ENCODE measurements at places on chromosomes 12 and 14. TPM values are rescaled to one million over a fixed set of nuclear protein-coding genes. Genes with fewer than 3 reads are reported as not detected.

- H3K36me3 ChIP-seq: peaks cover 9% of the 10 kb centered on the region
- H3K4me1 ChIP-seq: peaks cover 9% of the 10 kb centered on the region
- H3K4me3 ChIP-seq: no peak overlapping the region
- peak overlapping the region; percentile 80 for H3K27ac ChIP-seq
- no peaks in the 10 kb centered on the region for H3K27me3 ChIP-seq
- peak; percentile 73 for DNase-seq
Measured at GRCh38 chr14:50719911-50720759, 52.0 kb upstream of the SAV1 start.

GRCh38 chr12:121794534-121795033 lies 1.1 kb upstream of the RHOF start:
- peak overlapping the region; percentile 28 for H3K27ac ChIP-seq
- H3K36me3 ChIP-seq: peaks cover 9% of the 10 kb centered on the region
- peaks cover 28% of the 10 kb centered on the region for H3K4me1 ChIP-seq
- DNase-seq: no peak

- peak overlapping the region; percentile 93 for H3K27ac ChIP-seq
- peaks cover 14% of the 10 kb centered on the region for H3K36me3 ChIP-seq
- no peaks in the 10 kb centered on the region for H3K27me3 ChIP-seq
- peaks cover 26% of the 10 kb centered on the region for H3K4me1 ChIP-seq
Measured at GRCh38 chr14:22981876-22982476, 375 bp downstream of the AJUBA start.

- peaks cover 6% of the 10 kb centered on the region for H3K4me1 ChIP-seq
- no peaks in the 10 kb centered on the region for H3K27me3 ChIP-seq
- no peak overlapping the region for H3K27ac ChIP-seq
- H3K36me3 ChIP-seq: no peaks in the 10 kb centered on the region
Measured at GRCh38 chr12:40253936-40254335, 29.1 kb downstream of the LRRK2 start.

- H3K27ac ChIP-seq: no peak overlapping the region
- peak; percentile 71 for DNase-seq
- H3K27me3 ChIP-seq: no peaks in the 10 kb centered on the region
- no peaks in the 10 kb centered on the region for H3K36me3 ChIP-seq
- H3K4me1 ChIP-seq: peaks cover 16% of the 10 kb centered on the region
Measured at GRCh38 chr14:89848165-89848564, 106.4 kb downstream of the EFCAB11 start.

DNA sequence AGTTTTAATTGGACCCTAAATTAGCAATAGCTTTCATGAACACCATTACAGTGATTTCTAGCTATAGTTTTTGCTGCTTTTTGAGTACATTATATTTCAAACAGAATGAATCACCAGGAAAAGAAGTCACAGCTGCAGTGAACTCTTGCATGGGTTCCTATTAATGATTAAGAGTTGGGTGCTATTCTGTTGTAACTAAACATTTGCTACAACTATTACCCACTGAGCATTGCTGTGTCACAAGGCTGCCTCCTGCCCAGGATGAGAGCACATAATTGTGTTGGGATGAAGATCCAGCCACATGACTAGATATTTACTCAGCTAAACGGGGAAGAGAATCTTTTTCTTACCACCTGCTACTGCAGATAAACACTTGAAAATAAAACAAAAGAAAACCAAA lies 152.7 kb downstream of the GXYLT1 start:
- no peaks in the 10 kb centered on the region for H3K4me1 ChIP-seq
- H3K36me3 ChIP-seq: no peaks in the 10 kb centered on the region
- H3K27ac ChIP-seq: no peak overlapping the region
- no peak overlapping the region for H3K4me3 ChIP-seq

DNA sequence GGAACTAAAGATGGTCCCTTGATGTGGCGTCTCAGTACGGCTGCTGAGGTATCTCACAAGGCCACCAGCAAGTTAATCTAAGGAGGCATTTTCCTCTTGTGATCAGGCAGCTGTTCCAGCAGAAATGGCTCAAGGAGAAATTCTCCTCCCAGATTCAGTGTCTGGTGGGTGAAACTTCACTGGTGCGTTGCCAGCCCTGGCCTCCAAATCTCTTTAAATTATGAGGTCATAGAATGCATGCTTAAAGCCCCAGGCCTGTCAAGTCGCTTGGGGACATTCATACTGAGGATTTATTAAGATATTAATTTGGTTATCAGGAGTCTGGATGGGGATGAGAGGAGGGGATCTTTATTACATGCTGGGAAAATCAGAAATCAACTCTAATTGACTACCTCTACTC lies 72.9 kb downstream of the PPP2R5C start:
- DNase-seq: no peak
- no peak overlapping the region for H3K4me3 ChIP-seq
- no peak overlapping the region for H3K27ac ChIP-seq
- H3K36me3 ChIP-seq: peaks cover 4% of the 10 kb centered on the region
- H3K27me3 ChIP-seq: no peaks in the 10 kb centered on the region
- peaks cover 17% of the 10 kb centered on the region for H3K4me1 ChIP-seq

GRCh38 chr12:40819436-40820108 lies 127.3 kb downstream of the CNTN1 start:
- no peaks in the 10 kb centered on the region for H3K27me3 ChIP-seq
- no peak overlapping the region for H3K27ac ChIP-seq
- H3K4me1 ChIP-seq: no peaks in the 10 kb centered on the region
- no peak overlapping the region for H3K4me3 ChIP-seq
- no peaks in the 10 kb centered on the region for H3K36me3 ChIP-seq

DNA sequence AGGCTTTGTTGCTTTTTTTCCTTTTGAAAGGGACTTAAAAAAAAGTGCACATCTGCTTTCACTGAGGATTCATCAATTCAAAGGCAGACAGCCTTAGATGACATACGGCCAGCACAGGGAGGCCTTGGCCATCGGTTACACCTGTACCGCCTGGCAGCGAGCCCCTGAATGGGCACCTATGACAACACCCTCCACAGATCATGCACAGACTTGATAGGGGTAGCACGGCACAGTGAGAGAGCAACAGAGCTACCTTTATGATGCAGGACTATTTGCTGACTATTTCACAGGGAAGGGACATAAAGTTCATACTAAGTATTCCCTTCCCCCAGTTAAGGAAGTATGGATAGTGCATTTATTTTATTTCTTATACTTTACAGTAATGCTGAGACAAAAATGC lies 137.9 kb upstream of the ARID2 start:
- H3K27me3 ChIP-seq: peaks cover 2% of the 10 kb centered on the region
- no peak for DNase-seq
- no peak overlapping the region for H3K4me3 ChIP-seq
- H3K36me3 ChIP-seq: no peaks in the 10 kb centered on the region
- no peaks in the 10 kb centered on the region for H3K4me1 ChIP-seq

DNA sequence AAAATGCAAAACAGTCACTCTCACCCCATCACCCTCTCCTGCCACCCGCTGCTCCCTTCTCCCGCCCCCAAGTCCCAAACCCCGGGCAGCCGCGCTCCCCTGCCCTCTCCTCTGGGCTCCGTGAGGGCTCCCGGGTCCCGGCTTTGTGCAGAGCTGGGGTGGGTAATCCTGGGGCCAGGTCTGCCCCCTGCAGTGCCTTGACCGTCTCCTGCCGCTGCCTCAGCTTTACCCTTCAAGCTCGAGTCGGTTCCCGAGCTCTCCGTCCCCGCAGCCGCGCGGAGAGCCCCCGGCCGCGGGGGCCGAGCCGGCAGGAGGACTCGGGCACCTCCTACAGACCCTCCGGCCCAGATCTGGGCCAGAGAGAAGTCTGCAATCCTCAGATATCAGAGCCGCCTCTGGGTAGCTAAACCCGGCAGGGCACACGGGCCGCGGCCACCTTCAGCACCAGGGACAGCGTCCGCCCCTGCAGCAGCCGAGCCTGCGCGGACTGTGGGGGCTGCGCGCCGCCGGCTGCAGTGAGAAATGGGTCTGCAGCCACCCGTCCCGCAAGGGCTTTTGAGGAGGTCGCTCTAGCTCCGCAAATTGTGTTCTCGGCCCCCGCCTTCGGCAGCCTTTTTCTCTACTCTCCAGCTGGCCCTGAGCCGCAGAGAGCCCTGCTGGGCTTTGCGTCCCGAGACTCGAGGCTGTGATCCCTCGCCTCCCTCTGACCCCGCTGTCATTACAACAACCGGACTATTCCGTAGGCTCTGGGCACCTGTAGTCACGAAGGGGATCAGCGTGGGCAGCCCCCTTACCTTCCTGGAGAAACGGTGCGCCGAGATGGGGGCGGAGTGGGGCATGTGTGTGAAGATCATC lies 1.2 kb downstream of the PRMT8 start:
- no peaks in the 10 kb centered on the region for H3K36me3 ChIP-seq
- peaks cover 43% of the 10 kb centered on the region for H3K27me3 ChIP-seq
- no peak overlapping the region for H3K4me3 ChIP-seq
- DNase-seq: peak; percentile 32
- no peaks in the 10 kb centered on the region for H3K4me1 ChIP-seq

DNA sequence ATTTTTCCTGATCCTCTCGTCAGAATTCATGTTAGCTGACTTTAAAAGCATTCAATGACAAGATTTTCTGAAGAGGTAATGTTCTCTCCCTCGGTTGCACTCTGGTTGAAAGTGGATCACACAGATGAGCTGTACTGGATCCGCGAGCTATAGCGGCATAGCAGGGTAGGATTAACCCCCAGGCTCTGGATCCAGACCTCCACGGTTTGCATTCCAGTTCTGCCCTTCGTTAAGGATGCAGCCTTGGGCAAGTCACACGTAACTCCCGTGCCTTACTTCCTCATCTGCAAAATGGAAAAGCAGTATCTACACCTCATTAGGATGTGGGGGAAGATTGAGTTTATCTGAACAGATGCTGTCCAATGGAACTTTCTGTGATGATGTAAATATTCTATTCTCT lies 13.8 kb downstream of the CCDC92 start:
- no peak overlapping the region for H3K4me3 ChIP-seq
- no peaks in the 10 kb centered on the region for H3K36me3 ChIP-seq
- no peak for DNase-seq
- no peaks in the 10 kb centered on the region for H3K27me3 ChIP-seq

- H3K36me3 ChIP-seq: no peaks in the 10 kb centered on the region
- H3K27me3 ChIP-seq: peaks cover 3% of the 10 kb centered on the region
- H3K4me1 ChIP-seq: no peaks in the 10 kb centered on the region
- no peak overlapping the region for H3K27ac ChIP-seq
Measured at GRCh38 chr12:27975222-27976136, 2.9 kb upstream of the PTHLH start.

GRCh38 chr14:31180299-31181051 lies 27.1 kb downstream of the HECTD1 start:
- H3K4me1 ChIP-seq: no peaks in the 10 kb centered on the region
- no peak overlapping the region for H3K27ac ChIP-seq
- no peak overlapping the region for H3K4me3 ChIP-seq
- no peaks in the 10 kb centered on the region for H3K27me3 ChIP-seq
- DNase-seq: no peak

DNA sequence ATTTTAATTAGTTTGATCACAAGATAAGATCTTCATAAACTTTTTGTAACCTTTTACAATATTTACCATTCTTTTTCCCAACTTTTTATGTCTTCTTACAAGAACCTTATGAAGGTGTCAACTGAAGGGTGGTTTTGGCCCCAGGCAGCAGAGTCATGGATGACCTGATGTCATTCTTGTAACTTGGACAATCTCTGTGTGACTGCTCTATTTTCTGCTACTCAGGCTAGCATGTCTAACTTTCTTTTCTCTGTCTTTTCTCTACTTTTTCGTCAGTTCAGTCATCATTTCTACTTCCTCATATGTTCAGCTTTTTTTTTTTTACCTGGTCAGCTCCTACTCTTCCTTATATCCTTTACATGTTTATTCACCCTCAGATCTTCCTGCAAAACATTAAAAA lies 150.7 kb upstream of the PTPRQ start:
- H3K27me3 ChIP-seq: no peaks in the 10 kb centered on the region
- H3K36me3 ChIP-seq: no peaks in the 10 kb centered on the region
- no peak overlapping the region for H3K27ac ChIP-seq
- no peak for DNase-seq

- no peak for DNase-seq
Measured at GRCh38 chr12:59593761-59594160, 2.1 kb upstream of the SLC16A7 start.

- DNase-seq: no peak
- peaks cover 2% of the 10 kb centered on the region for H3K36me3 ChIP-seq
- no peaks in the 10 kb centered on the region for H3K27me3 ChIP-seq
- peaks cover 2% of the 10 kb centered on the region for H3K4me1 ChIP-seq
- H3K27ac ChIP-seq: no peak overlapping the region
Measured at GRCh38 chr12:1047898-1048660, 57.1 kb downstream of the ERC1 start.

Gene KERA
- polyA plus RNA-seq: not detected

Gene AQP5
- not detected for polyA plus RNA-seq

Gene TSHR
- not detected for polyA plus RNA-seq

Gene PPP2R5E
- polyA plus RNA-seq: 9.7 TPM

Gene IFI27
- 1.2 TPM for polyA plus RNA-seq

Gene KRT77
- not detected for polyA plus RNA-seq

Gene ARHGEF25
- polyA plus RNA-seq: 17.1 TPM

Gene NXPH4
- polyA plus RNA-seq: 3.8 TPM

Gene ATP23
- 6.4 TPM for polyA plus RNA-seq

Gene PTPRB
- 3.7 TPM for polyA plus RNA-seq

Gene PDE3A
- 0.01 TPM for polyA plus RNA-seq

All from IMR-90 (cell line).